NCI-H748 treated with DMSO at 0.1 percent for 48 hours (cell line): ENCODE measurements at places on chromosomes 1 and 21.

GRCh38 chr1:55052221-55053142 is 13.1 kb downstream of the PCSK9 start:
- no peak for DNase-seq

- no peak for DNase-seq
Measured at GRCh38 chr1:217627431-217627830, 3.5 kb downstream of the GPATCH2 start.

- no peak for DNase-seq
Measured at GRCh38 chr1:8796812-8797211, 20.6 kb downstream of the RERE start.

- no peak for DNase-seq
Measured at GRCh38 chr1:160030657-160031364, 979 bp downstream of the PIGM start.

DNA sequence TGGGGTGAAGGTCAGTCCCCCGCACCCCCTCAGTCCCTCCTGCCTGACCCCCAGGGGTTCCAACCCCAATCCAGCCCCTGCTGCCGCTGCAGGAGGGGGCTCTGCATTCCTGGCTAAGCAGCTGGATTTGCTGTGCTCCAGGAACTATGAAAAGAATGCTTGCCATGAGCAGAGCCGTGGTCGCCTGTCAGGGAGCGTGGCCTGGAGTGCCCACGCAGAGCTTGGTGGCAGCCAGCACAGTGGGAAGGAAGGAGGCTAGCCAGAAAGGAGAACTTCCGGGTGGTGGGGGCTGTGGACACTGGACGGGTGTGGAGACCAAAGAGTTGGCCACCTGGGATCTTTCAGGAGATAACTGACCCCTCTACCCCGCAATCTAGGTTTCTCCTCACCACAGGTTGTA is 5.6 kb downstream of the COL8A2 start:
- DNase-seq: no peak

DNA sequence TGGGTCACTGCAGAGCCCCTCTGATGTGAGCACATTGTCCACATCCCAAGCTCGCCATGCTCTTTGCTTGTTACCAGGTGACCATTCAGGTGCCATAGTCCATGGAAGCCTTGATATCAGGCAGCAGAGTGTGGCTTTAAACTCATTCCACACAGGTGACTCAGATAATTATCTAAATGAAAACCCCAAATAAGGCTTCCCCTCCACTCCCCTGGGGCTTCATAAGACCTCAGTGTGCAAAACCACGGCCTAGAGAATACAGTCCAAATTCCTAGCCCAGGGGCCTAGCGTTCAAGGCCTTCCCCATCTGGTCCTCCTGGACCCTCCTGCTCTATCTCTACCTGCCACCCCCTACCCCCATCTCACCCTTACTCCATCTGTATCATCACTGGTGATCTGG is 97.1 kb downstream of the ARHGEF10L start:
- DNase-seq: no peak

DNA sequence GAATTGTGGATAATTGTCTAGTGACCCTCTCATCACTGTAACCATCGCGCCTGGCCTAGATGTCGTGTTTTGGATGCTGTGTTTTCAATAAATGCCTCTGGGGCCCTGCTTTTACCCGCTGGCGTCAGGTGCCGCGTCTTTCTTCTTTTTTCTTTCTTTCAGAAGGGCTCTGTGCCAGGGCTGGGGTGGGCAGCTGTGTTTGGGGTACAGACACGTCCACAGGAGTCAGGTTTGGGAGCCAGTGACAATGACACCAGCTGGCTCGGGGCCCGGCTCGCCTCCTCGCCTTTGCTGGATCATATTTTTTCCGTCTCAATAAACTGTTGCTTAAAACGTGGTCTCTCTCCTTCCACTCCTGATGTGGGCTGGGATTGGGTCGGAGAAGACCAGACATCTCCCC is 16.1 kb downstream of the TMEM201 start:
- DNase-seq: no peak

DNA sequence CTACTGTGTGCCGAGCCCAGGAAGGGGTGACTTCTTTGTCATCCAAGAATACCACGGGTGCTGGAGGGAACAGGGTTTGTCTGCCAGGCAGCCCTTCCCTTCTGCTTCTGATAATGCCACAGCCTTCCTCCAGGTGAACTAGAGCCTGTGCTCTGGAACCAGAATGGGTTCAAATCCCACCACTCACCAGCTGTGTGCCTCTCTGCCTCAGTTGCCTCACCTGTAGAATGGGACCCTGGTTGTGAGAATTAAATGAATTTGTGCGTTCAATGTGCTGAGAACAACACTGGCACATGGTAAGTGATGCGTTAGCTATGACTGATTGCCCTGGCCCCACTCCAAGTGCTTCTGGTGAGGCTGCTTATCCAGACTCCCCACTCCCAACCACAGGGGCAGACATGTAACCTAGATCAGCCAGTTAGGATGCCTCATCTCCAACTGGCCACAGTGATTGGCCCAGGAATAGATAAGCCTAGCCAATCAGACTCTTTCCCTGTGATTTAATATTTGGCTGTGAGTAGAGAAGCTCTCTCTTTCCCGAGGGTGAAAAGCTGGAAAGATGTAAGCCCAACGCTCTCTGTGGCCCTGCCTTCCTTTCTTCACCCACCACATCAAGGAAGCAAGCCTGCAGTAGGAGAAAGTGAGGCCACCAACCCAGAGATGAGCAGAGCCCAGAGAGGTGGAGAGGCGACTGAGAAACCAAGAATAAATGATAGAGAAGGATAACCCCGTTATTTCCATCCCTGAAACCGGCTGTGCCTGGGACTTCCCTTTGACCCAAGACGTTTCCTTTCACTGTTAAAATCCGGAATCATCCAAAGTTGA is 20.8 kb upstream of the LAPTM5 start:
- DNase-seq: no peak

- DNase-seq: no peak
Measured at GRCh38 chr1:34709547-34709946, 45.3 kb upstream of the GJB5 start.

DNA sequence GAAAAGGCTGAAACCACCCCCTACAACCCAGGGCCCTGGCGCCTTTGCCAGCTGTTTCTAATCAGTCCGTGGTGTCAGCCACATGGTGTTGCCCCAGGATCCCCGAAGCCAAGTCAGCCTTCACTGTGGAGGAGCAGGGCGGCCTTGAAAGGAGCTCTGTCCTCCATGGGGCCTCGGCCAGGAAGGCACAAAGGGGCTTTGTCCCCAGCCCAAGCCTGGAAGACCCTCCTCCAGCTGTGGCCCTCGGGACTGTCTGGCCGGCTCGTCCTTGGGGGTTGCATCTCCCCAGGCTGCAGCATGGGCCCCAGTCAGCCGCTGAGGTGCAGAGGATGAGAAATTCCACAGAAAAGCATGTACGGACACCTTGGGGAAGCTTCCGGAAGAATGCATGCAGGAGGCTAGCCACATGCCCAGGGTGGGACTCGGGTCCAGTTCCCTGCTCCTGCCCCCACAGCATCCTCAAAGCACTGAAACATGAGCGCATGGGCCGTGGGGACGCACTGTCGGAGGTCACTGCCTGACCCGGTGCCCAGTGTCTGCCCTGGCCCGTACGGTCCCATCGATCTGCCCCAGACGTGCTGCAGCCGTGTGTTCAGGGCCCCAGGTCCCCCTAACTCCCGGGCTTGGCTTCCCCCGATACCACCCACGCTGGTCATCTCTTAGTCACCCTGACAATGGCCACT is 38.6 kb upstream of the POFUT2 start:
- DNase-seq: no peak

DNA sequence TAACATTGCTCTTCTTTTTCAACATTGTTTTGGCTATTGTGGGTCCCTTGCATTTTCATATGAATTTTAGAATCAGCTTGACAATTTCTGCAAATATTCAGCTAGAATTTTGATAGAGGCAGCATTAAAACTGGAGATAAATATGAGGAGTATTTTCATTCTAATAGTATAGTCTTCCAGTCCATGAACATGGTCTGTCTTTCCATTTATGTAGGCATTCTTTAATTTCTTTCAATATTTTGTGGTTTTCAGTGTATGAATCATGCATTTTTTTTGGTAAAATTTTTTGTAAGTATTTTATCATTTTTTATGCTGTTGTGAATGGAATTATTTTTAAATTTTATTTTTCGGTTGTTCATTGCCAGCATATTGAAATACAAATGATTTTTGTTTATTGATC is 97.2 kb downstream of the DNAH14 start:
- no peak for DNase-seq

DNA sequence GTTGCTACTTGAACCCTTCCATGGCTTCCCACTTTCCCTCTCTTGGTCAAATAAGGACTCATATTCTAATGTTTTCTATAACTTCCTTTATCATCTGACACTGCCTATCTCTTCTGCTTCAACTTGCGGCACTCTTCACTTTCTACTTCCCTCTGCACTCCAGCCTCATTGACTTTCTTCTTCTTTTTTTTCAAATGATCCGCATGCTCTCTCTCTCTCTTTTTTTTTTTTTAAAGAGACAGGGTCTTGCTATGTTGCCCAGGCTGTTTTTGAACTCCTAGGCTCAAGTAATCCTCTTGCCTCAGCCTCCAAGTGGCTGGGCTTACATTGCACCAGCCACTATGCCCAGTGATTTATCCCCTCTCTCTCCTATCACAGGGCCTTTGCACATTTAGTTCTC is 7.3 kb upstream of the IL10 start:
- DNase-seq: no peak

- no peak for DNase-seq
Measured at GRCh38 chr1:221782477-221782876, 40.6 kb upstream of the DUSP10 start.

- peak; percentile 42 for DNase-seq
Measured at GRCh38 chr1:198970916-198971315, 332.1 kb downstream of the PTPRC start.

DNA sequence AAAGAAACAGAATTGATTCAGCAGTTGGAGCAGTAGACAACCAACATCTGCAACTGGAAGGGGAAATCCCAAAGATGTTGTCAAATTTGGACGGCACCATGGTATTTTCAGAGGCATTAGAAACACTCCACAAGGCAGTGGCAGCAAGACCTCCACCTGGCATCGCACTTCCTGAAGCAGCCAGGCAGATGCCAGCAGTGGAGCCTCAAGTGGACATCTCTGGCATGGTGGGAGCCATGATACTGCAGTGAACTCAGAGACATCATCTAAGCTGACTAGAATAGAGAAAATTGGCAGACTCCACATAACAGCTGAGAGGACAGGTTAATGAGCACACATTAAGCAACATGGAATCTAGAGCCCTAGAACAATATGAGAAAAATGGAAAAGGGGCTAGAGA is 33.9 kb upstream of the RGS8 start:
- no peak for DNase-seq

DNA sequence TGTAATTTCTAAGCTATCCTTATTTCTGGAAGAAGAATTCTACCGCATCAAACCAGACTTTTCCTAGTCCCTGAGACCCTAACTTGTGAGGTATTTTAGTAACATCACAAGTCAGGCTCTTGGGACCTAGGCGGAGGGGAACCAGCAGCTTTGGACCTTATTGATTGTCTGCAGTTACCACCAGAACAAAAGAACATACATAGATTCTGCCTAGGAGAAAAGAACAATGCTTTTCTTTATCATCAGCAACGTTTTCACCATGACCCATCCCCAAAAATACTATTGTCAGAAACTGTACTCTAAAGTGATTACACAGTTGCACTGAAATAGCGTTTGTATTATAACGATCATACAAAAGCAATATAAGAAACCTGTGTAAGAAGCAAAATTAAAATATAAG is 860.4 kb downstream of the USP25 start:
- no peak for DNase-seq

DNA sequence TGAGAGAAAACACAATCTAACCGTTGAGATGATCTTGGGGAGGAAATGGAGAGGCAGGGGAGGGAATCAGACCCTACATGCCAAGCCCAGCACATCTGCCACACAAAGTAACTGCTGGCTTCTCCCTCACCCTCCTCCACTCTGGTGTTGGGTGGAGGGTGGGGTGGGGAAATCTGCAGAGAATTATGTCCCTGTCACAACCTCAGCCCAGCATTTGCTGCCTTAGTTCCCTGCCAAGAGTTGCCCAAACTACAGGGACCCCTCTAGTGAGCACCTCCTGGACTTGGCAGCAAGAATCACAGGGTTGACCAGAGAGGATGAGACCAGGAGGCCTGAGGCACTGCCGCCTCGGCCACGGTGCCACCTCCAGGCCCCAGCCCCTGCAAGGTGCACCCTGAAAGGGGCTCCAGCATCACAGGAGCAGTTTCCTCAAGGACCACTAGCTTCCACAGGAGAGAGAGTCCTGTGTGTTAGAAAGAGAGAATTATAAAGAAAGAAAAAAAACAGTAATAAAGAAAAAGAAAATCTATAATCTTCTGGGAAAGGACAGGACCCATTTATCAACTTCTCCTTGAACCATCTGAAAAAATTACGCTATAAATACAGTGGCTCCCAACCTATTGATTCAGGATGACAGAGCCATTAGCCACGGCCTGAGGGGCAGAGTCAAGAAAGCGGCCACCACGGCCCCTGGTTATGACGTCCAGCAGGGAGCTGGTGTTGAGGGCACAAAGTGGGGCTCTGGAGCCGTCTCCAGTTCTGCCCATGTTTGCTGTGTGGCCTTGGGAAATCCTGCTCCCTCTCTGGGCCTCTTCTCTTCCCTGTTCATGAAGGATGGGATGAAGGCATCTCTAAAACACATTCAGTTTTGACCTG is 451.7 kb downstream of the MATN1 start:
- DNase-seq: no peak

- DNase-seq: no peak
Measured at GRCh38 chr1:208137193-208137592, 107.0 kb downstream of the PLXNA2 start.

DNA sequence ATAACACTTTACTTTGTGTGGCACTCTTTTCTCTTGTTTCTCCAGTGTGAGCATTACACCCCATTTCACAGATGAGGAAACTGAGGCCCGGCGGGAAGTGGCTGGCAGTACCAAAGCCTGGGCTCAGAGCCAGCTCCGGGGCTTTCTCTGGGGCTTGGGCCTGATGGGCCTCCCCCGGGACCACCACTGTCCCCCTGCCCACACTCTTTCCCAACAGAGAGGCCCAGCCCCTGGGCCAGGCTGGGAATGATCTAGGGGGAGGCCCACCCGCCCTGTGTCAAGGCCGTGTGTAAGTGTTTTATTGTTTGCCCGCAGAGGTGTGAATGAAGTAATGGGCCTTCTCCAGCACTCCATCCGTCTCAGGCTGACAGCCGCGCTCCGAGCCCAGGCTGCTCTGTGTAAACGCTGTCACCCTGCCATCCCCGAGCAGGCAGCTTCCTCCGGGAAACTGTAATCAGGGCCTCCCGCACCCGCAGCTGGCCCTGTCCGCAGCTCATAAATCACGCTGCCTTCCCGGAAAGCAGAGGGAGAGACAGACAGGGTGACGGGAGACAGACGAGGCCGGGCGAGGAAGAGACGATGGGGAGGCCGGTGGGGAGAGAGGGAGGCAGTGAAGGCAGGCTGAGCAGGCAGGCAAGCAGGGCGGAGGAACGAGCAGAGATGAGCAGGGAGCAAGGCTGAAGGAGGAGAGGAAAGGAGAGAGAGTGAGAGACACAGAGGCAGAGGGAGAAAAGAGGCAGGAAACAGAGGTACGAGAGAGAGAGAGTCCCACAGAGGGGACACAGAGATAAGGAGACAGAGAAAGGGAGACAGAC is 109.7 kb upstream of the ZBTB40 start:
- DNase-seq: peak; percentile 10

- no peak for DNase-seq
Measured at GRCh38 chr1:38740487-38740886, 119.1 kb downstream of the RRAGC start.
